K562 (cell line): ENCODE measurements at places on chromosomes 1 and 21. TPM values are rescaled to one million over a fixed set of nuclear protein-coding genes. Genes with fewer than 3 reads are reported as not detected.

Gene ZMYND12
- not detected in 2 replicates for total RNA-seq

DNA sequence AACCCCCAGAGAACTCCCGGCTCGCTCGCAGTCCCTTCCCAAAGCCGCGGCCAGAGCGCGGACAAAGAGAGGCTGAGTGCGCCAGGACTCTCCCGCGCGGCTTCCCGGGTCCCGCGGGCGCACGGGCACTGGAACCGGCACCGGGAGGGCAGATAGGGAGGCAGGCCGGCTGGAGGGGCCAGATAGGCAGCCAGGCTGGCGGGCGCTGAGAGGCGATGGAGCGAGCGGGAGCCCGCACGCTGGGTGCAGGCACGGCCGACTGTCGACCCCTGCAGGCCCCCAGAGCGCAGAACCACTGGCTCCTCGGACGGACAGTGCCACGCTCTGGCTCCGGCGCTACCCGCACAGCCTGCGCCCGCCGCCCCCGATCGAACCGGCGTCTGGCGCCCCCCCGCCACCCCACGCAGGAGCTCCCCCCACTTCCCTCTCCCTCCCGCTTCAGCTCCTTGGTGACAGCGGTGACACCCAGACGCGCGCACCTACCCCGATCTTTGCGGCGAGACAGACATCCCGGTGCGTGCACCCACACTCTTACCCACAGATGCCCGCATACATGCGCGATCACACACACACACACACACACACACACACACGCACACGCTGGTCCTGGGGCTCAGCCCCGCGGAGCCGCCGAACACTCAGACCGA is 534 bp downstream of the SLC6A9 start:
- peaks cover 68% of the 10 kb centered on the region for H3K4me1 ChIP-seq
- no peaks in the 10 kb centered on the region for H3K27me3 ChIP-seq
- DNase-seq, result peak; percentile 75
- no peaks in the 10 kb centered on the region; the same call in 2 of the 3 replicates for H3K36me3 ChIP-seq
- H3K27ac ChIP-seq, result peak overlapping the region; percentile 84

- H3K27ac ChIP-seq, result no peak overlapping the region
- H3K4me3 ChIP-seq, result no peak overlapping the region
- DNase-seq, result no peak
- no peaks in the 10 kb centered on the region for H3K27me3 ChIP-seq
- H3K36me3 ChIP-seq, result no peaks in the 10 kb centered on the region
These were observed 44.1 kb downstream of the ESRRG start for GRCh38 chr1:216679108-216679507.

Gene TNFSF18
- not detected in 2 replicates for total RNA-seq

Gene BEND5
- total RNA-seq, result not detected in 2 replicates

- no peaks in the 10 kb centered on the region for H3K36me3 ChIP-seq
- no peak overlapping the region for H3K27ac ChIP-seq
- no peak for DNase-seq
- H3K4me1 ChIP-seq, result peaks cover 6% of the 10 kb centered on the region
- peaks cover 18% of the 10 kb centered on the region; the same call in 2 of the 3 replicates for H3K27me3 ChIP-seq
- H3K4me3 ChIP-seq, result no peak overlapping the region
These were observed 10.3 kb upstream of the LEMD1 start for GRCh38 chr1:205432116-205432515.

DNA sequence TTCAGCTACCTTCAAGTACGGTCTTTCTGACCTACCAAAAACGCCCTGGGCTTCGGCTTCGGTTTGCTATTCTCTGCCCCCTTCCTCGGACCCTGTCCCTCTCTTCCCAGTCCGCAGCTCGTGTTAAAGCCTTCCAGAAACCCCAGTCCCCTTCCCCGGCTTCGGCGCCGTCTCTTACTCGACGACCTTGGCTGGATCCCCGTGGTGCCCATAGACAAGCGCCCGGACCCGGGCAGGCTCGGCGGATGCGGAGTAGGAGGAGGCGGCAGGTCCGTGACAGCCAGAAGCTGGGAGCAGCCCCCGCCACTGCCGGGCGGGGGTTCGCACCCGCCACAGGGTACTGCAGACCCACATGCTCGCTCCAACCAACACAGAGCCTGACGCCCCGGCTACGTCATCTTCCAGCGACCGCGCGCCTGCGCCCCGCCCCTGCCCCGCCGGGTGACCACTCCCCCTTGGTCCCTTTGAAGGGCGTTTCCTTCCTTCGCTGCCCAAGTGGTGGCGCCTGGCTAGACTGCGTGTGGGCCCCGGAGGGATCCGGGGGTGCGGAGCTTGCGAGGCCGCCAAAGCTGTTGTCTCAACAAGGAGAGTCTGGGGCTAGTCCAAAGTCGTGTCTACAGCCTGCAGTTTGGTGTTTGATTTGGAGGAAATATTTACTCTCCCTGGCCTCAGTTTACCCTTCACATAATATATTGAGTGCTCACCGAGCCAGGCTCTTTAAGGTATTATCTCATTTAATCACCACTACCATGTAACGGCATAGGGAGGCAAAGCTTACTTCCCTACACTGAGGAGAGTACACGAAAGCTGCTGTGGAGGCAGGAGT is at the start of gene MECR:
TSS of gene MECR (minus strand) at position 382 of the 826 bp plus-strand sequence. CDS start at position 354, 28 bp downstream.
- peak within 1 kb of the TSS; percentile 78 for H3K4me3 ChIP-seq
- peak within 1 kb of the TSS; percentile 75 for H3K27ac ChIP-seq
- peak; percentile 98 for DNase-seq
- H3K27me3 ChIP-seq, result no peaks in the 10 kb centered on the region
- peaks cover 12% of the 10 kb centered on the region; the same call in 2 of the 3 replicates for H3K4me1 ChIP-seq

- no peak for DNase-seq
- H3K4me3 ChIP-seq, result no peak overlapping the region
- no peaks in the 10 kb centered on the region for H3K4me1 ChIP-seq
These were observed 18.2 kb downstream of the KIF1B start for GRCh38 chr1:10228528-10228927.

GRCh38 chr1:1573843-1574720 is 581 bp downstream of the SSU72 start:
- DNase-seq, result peak; percentile 86
- peak overlapping the region; percentile 99 for H3K27ac ChIP-seq
- H3K36me3 ChIP-seq, result peaks cover 36% of the 10 kb centered on the region
- H3K4me1 ChIP-seq, result peaks cover 38% of the 10 kb centered on the region
- H3K27me3 ChIP-seq, result peaks cover 12% of the 10 kb centered on the region; the same call in 1 of the 2 replicates

- DNase-seq, result peak; percentile 68
- no peaks in the 10 kb centered on the region for H3K36me3 ChIP-seq
- peaks cover 6% of the 10 kb centered on the region for H3K4me1 ChIP-seq
These were observed at the start of gene PM20D1 for GRCh38 chr1:205849619-205850355. Gene PM20D1 (minus strand): TSS chr1:205850132. CDS start chr1:205850072, 60 bp downstream.

DNA sequence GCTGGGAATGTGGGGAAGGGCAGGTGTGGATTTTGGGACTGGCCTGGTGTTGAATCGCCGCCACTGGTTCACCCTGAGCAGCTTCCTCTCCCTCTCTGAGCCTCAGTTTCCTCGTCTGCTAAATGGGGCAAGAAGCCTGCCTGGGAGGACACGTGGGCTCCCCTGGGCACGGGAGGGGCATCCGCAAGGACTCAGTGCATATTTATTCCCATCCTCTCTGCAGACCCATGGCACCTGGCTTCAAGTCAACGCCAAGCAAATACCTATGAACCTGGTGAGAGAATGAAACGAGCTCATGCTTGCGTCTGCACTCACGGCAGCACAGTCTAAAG is 234.4 kb downstream of the PTPRU start:
- no peak overlapping the region for H3K27ac ChIP-seq
- H3K27me3 ChIP-seq, result peaks cover 5% of the 10 kb centered on the region; the same call in 1 of the 3 replicates
- H3K4me3 ChIP-seq, result no peak overlapping the region
- DNase-seq, result no peak
- no peaks in the 10 kb centered on the region for H3K4me1 ChIP-seq
- no peaks in the 10 kb centered on the region for H3K36me3 ChIP-seq

Gene DRAXIN
- not detected in 2 replicates for total RNA-seq

DNA sequence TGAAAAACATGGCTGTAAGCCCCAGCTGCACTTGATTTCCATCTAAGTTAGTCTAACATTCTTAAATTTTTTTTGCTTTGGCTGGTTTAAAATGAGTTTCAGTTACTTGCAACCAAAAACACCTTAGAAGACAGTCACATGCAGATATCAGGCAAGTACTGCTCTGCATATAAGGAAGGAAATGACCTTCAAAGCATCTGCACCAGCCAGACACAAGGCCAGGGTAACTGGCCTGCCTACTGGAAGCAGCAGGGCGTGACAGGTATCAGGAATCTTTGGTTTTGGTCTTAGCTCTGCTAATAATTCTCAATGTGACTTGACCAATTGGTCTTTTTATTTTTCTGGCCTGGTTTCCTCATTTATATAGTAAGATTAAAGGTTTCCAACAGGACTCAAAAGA is 33.5 kb downstream of the SCYL3 start:
- H3K27me3 ChIP-seq, result no peaks in the 10 kb centered on the region
- no peak overlapping the region for H3K4me3 ChIP-seq
- H3K36me3 ChIP-seq, result peaks cover 72% of the 10 kb centered on the region
- no peaks in the 10 kb centered on the region for H3K4me1 ChIP-seq
- H3K27ac ChIP-seq, result no peak overlapping the region
